ENCODE measurements at places on chromosomes 3 and 15. TPM values are rescaled to one million over a fixed set of nuclear protein-coding genes. Genes with fewer than 3 reads are reported as not detected.

Gene SIDT1
- total RNA-seq, result not detected

Gene PLA2G4B
- 0.66 TPM for total RNA-seq

Gene CPN2
- not detected for total RNA-seq

Gene CACNA2D2
- total RNA-seq, result not detected

Gene WDR49
- not detected for total RNA-seq

Gene CLDN18
- not detected for total RNA-seq

Gene CACNA2D3
- not detected for total RNA-seq

Measured in placental pericyte (primary cell).